ENCODE measurements at places on chromosomes 1 and 21. TPM values are rescaled to one million over a fixed set of nuclear protein-coding genes. Genes with fewer than 3 reads are reported as not detected.

Gene SMIM34
- not detected for total RNA-seq

Gene FCGR1A
- not detected for total RNA-seq

Gene PLA2G2D
- not detected for total RNA-seq

Gene CD52
- 0.55 TPM for total RNA-seq

Gene RGS1
- not detected for total RNA-seq

Gene TMEM51
- 18.3 TPM for total RNA-seq

Gene DMBX1
- total RNA-seq, result not detected

Gene CAMK2N1
- total RNA-seq, result 18.5 TPM

Gene NBPF3
- 13.8 TPM for total RNA-seq

All from hair follicular keratinocyte (primary cell).